Inflammatory macrophage treated with lipopolysaccharide for 4 hours (primary cell): ENCODE measurements at places on chromosomes 1 and 21.
A peak's percentile ranks its signal among the peaks of the same experiment; 100 is the strongest.

- DNase-seq: no peak
Observed at GRCh38 chr1:48627486-48627885, 149.2 kb downstream of the BEND5 start.

- no peak for DNase-seq
Observed at GRCh38 chr1:165793951-165794350, 25.3 kb upstream of the TMCO1 start.

DNA sequence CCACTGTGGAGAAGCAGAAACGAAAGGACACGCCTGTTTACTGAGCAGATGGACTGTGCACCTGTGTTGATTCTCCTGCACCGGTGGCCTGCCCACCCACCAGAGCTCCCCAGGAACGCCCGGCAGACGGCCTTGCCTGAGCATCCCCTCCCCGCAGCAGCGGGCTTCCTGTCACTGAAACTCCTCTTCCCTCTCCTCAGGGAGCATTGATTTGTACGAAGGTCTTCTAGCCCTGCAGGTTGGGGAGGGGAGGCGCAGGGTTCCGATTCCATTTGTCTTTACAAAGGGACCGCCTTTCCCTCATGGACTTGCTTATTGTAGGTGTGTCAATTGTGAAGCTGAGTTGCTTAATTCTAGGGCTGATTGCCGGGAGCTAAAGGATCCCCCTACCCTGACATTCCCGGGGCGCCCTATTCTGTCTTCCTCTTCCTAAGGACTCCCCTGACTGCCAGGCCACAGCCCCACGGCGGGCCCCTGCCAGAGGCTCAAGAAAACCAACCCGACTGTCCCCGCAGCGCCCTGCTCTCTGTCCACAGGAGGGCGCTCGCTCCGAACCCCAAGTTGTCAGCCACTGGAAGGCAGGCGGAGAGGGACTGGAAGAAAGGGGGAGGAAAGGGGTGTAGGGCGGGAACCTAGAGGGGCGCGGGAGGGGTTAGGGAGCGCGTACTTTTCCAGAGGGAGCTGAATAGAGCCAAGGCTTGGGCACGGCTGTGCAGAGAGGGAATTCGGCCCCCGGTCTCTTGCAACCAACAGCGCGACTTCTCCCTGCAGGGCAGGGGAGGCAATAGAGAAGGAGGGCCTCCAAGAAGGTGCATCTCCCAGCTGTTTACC is 2.8 kb downstream of the S100A6 start:
- peak; percentile 69 for DNase-seq

DNA sequence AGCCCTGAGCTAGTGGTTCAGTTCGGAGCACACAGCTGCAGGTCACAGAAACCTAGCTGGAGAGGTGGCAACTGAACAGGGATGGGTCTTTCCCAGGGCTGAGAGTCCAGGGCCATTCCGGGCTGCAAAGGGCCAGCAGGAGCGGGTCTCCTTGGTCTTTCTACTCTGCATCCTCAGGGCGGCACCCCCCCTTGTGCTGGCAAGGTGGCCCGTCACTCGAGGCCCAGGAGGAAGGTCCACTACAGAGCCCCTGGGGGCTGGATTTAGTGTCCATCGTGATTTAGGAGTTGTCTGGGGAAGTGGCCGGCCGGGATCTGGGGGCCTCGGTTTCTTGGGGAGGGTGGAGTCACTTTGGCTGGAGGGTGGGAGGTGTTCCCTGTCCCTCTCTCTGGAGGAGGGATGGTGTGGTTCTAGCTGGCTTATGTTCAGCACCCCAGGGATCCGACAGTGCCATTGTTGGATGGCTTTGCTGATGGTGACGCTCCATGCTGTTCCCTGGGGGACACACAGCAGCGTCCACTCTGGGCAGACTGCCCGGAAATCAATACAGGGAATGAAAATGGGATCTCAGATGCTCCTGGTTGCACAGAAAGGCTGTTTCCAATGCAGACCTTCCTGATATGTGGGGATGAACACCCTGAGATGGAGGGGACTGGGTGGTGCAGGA is 64.4 kb downstream of the UMODL1 start:
- no peak for DNase-seq

DNA sequence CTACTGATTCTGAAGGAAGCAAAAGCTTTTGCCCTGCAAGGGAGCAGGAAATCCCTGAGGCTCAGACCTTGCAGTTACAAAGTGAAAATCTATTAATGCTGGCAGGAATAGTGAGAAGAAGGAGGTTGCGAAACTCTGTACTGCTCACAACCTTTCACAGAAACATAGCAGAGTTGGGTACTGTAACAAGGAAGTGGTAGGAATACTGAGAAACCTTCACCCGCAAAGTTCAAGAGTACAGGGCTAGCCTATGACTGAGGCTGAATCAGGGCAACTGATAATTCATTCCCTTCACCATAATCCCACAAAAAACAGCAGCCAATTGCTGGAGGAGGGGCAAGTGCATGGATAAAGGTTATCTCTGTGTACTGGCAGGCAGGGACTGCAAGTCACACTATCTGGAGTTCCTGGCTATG is 23.9 kb upstream of the KCTD3 start:
- peak; percentile 62 for DNase-seq

DNA sequence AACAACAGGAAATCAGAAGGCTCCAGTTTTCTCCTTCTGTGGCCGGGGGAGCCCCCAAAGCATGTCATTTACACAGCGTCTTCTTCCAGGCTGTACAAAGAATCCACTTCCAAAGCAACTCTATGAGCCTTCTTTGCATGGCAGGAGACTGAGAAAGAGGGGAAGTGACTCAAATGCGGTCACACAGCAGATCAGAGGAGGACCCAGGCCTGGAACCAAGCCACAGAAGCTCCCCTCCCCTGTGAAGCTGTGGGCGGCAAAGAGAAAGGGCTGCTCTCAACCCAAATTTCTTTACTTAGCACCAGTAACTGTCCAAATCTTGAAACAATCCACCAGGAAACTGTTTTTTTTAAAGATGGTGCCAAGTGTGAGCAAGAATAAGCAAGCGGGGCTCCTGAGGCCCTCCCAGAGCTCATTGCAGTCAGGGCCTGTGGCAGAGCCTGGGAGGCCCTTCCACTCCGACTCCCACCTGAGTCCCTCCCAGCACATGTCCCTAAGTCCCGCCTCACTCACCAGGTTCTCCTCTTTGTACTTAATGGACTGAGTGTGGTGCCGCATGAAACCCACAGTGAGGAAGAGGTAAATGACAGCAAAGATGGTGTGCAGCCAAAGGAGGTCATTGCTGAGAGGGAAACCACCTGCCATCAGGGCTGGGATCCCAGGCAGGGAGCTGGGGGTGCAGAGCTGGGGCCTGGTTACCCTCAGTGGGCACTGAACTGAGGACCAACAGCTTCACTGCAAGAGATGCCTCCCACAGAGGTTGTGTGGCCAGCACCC is 15.9 kb downstream of the TMEM63A start:
- peak; percentile 79 for DNase-seq

DNA sequence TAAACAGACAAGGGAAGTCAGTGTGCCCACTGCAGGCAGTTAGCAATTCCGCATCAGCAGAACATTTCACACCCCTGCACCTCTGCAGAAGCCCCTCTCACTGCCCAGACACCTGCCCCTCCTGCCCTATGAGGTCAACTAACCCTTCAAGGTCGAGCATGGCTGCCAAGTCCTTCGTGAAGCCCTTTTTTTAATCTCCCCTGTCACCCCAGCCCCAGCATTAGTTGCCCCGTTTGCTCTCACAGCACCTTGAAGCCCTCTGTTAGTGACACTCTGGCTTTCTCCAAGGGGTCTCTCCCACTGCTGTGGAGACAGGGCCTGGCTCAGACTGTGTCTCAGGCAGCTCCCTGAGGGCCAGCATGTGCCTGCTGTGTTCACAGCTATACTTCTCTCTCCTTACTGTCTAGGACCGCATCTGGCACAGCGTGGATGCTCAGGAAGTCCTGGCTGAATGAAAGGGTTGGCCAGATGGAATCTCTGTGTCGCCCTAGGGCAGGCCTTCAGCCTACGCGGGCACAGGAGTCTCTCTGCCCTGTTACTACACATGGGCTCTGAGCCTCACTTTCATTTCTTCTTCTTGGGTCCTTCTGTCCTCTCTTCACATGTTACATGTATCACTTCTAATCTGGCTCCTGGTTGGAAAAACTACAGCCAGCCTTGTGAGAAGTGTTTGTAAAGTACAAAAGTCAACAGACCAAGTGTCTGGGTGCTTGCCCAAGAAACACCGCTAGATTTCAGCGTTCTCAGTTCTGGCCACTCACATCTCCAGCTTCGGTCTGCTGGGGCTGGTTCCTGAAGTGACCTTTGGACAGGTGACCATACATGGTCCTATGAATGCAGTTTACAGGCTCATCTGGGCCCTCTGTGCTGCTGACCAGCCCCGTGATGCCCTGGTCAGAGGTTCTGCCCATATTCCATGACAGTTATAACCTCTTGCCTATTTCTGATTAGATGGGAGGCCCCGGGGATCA is 19.7 kb downstream of the SLC2A1 start:
- peak; percentile 62 for DNase-seq

- DNase-seq: peak; percentile 50
Observed at GRCh38 chr1:150352866-150353265, 11.1 kb upstream of the RPRD2 start.

DNA sequence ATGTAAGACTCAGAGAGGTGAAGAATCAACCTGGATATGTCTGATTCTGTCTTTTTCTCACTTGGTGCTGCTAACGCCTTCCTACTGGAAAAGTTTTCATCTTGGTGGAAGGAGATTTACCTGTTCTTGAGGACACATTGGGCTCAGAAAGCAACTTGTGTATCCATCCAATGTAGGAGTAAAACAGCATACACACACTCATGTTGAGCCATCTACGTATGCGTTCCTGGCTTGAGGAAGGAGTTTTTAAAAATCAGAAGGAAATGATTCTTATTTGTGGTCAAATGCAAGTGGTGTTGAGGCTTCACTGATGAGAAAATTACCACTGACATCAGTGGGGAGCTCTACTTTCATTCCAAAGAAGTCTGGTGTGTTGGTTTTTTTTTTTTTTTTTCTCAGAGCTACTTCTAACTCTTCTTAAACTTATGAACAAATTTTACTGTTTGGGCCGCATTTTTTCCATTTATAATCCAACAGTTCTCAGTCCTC is 25.6 kb downstream of the XCL2 start:
- DNase-seq: peak; percentile 29

- no peak for DNase-seq
Observed at GRCh38 chr1:48761411-48761810, 15.3 kb downstream of the BEND5 start.

GRCh38 chr1:215276582-215276981 is 194.0 kb downstream of the KCNK2 start:
- DNase-seq: no peak
